ENCODE measurements at places on chromosomes 7 and 10.
A peak's percentile ranks its signal among the peaks of the same experiment; 100 is the strongest.

DNA sequence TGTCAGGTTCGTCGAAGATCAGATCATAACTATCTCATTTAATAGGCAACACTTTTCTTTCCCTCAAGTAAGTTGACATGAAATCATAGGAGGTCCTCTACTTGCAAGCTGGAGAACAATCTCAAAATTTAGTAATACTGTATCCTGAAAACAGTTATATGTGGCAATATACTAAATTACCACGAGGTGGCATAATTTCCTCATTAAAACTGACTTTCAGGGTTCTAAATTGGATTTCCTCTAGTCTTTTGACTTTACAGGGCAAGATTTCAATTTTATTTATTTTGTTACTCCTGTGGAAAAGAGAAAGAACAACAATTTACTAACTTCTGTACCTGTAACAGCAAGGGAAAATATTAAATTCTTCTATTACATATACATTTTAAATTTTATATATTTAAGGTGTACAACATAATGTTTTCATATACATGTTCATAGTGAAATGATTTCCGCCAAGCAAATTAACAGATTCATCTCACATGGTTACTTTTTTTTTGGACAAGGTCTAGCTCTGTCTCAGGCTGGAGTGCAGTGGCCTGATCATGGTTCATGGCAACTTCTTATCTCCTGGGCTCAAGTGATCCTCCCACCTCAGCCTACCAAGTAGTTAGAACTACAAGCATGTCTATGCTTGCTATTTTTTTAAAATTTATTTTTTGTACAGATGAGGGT, 53.4 kb upstream of the CYP2C18 start:
- peak; percentile 0 for DNase-seq

DNA sequence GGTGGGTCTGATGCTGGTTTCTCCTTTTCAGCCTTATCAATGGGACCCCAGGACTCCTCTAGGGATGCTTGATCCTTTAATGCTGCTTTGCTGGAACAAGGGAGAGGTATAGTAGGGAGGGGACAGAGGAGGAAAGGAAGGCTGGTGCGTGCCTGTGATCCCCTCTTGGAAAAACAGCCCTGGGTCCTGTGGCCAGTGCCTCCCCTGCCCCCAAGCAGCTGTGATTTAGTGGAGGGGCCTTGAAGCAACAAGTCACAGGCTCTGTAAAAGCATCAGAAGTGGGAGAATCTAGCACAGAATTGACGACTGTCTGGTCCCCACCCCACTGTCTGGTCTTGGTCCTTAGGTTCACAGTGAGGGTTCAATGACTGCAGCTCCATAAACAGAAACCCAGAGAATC, 237.7 kb downstream of the SKAP2 start:
- DNase-seq = no peak

GRCh38 chr7:159148430-159149395, 4.0 kb upstream of the VIPR2 start:
- no peak for DNase-seq

DNA sequence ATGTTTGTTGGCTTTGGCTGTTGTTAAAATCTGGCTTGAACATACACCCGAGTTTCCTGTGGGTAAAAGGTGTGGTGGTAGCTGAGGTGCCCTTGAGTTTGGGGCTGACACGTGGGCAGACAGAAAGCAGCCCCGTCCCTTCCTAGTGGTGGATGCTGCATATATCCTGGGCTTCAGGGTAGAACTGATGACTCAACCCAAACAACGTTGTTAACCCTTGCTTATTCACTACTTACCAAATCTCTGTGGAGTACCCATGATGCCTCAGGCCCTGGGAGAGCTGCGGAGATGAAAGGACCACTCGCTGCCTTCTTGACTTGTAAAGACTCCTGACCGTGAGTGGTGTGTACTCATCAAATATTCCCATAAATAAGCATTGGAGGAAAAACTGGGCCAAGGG, 245.1 kb downstream of the RAB11FIP2 start:
- DNase-seq = no peak

DNA sequence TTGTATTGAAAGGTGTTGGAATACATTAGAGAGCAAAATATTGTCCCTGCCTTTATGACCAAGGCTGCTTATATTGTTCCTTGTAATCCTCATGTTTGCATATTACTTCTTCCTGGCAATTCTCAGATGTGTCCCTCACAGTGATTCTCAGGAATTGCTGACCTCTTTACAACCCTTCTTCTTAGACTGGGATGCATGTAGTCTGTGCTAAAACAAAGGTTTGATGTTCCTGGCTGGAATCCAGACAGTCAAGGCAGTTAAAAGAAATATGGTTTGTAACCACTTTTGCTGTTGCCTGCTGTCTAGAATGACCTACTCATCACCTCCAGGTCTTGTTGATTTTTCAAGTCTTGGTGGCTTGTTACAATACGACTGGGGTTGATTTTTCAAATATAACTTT, 367.6 kb downstream of the HGF start:
- DNase-seq = no peak
